ENCODE measurements at places on chromosomes 5 and 9. TPM values are rescaled to one million over a fixed set of nuclear protein-coding genes. Genes with fewer than 3 reads are reported as not detected.

DOK3 gene
- 2.7 TPM for total RNA-seq

PPP2R2B gene
- total RNA-seq, result 0.08 TPM

IFNA13 gene
- total RNA-seq, result not detected

CMYA5 gene
- total RNA-seq, result 0.14 TPM

SPINK7 gene
- total RNA-seq, result not detected

SH3TC2 gene
- total RNA-seq, result 0.69 TPM

SLC1A1 gene
- 1.3 TPM for total RNA-seq

CAVIN4 gene
- 0.29 TPM for total RNA-seq

CFAP157 gene
- total RNA-seq, result 0.08 TPM

LCN15 gene
- total RNA-seq, result not detected

CDX1 gene
- total RNA-seq, result not detected

MCC gene
- 0.43 TPM for total RNA-seq

FOXD4L3 gene
- total RNA-seq, result 0.12 TPM

SCAI gene
- 1.5 TPM for total RNA-seq

KCNV2 gene
- total RNA-seq, result not detected

TRPM6 gene
- total RNA-seq, result 2.5 TPM

ANKRD20A1 gene
- 0.51 TPM for total RNA-seq

PAEP gene
- total RNA-seq, result 0.27 TPM

ZDHHC21 gene
- 2.8 TPM for total RNA-seq

TIGD6 gene
- 5.2 TPM for total RNA-seq

FBXW2 gene
- 37.6 TPM for total RNA-seq
